ENCODE measurements at places on chromosomes 1 and 21. TPM values are rescaled to one million over a fixed set of nuclear protein-coding genes. Genes with fewer than 3 reads are reported as not detected.

CNTN2 gene
- polyA plus RNA-seq: not detected

TNFAIP8L2 gene
- polyA plus RNA-seq: 9.9 TPM

CFHR4 gene
- polyA plus RNA-seq: not detected

ZBTB48 gene
- 9.8 TPM for polyA plus RNA-seq

RPTN gene
- polyA plus RNA-seq: not detected

SLC35F3 gene
- not detected for polyA plus RNA-seq

CLCA2 gene
- not detected for polyA plus RNA-seq

PTGER3 gene
- not detected for polyA plus RNA-seq

CYP4X1 gene
- not detected for polyA plus RNA-seq

PROK1 gene
- not detected for polyA plus RNA-seq

- H3K4me1 ChIP-seq: no peaks in the 10 kb centered on the region
- no peaks in the 10 kb centered on the region for H3K27me3 ChIP-seq
- H3K27ac ChIP-seq: no peak overlapping the region
- H3K4me3 ChIP-seq: no peak overlapping the region
- no peaks in the 10 kb centered on the region for H3K36me3 ChIP-seq
Observed at GRCh38 chr1:95197616-95198252, 36.3 kb upstream of the RWDD3 start.

- H3K36me3 ChIP-seq: no peaks in the 10 kb centered on the region
- H3K27me3 ChIP-seq: no peaks in the 10 kb centered on the region
- H3K4me1 ChIP-seq: no peaks in the 10 kb centered on the region
- H3K4me3 ChIP-seq: no peak overlapping the region
- no peak for DNase-seq
- no peak overlapping the region for H3K27ac ChIP-seq
Observed at GRCh38 chr21:34222031-34222335, 141.8 kb upstream of the KCNE2 start.

GRCh38 chr1:113963281-113963906, 15.9 kb upstream of the OLFML3 start:
- no peak for DNase-seq
- peak overlapping the region; percentile 25 for H3K4me3 ChIP-seq
- no peaks in the 10 kb centered on the region for H3K27me3 ChIP-seq
- H3K27ac ChIP-seq: peak overlapping the region; percentile 87

DNA sequence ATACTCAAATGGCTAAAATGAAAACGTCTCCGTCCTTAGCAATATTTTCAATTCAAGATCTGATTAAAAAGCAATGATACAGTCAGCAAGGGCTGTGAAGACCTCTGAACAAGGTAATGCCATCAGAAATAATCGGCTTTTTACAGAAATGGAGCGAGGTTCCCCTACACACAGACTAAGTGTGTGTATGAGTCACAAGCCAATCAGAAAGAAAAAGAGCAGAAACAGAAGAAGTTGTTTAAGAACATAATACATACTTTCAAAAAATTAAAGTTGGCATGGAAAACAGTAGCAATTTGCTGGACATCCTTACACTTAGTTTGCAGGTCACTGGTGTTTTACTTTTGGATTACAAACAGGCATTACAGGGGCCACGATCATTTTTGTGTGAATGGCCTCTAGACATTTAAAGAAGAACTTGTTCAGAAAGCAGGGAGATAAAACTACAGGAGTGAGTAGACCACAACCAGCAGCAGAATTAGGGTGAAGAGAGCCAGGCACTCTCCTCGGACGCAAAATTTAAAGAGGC, 350.0 kb upstream of the RUNX1 start:
- H3K4me1 ChIP-seq: peaks cover 8% of the 10 kb centered on the region
- no peak overlapping the region for H3K4me3 ChIP-seq
- H3K27me3 ChIP-seq: no peaks in the 10 kb centered on the region
- H3K36me3 ChIP-seq: no peaks in the 10 kb centered on the region
- no peak for DNase-seq

- H3K4me1 ChIP-seq: peaks cover 79% of the 10 kb centered on the region
- no peaks in the 10 kb centered on the region for H3K27me3 ChIP-seq
- peaks cover 8% of the 10 kb centered on the region for H3K36me3 ChIP-seq
- H3K4me3 ChIP-seq: peak overlapping the region; percentile 90
Observed at GRCh38 chr1:111618961-111619634, 491 bp upstream of the RAP1A start.

DNA sequence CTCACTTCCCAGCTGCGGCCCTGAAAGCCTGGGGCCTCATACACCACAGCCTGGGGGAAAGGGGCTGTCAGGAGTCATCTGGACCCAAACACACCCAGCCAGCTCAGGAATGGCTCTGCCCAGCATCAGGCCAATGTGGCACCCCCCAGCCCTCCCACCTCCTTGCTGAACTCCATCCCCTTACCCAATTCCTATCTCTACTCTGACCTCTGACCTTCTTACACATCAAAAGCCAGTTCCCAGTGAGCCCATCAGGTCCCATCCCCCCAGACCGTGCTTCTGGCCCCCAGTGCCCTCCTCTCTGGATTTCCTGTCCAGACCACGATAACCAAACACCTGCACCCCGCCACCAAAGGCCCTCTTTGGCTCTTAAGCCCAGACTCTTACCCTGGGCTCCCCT, 16.3 kb downstream of the CRYBG2 start:
- H3K27ac ChIP-seq: no peak overlapping the region
- no peak for DNase-seq
- peaks cover 12% of the 10 kb centered on the region for H3K4me1 ChIP-seq
- H3K4me3 ChIP-seq: peak overlapping the region; percentile 30

- H3K4me3 ChIP-seq: no peak overlapping the region
- H3K4me1 ChIP-seq: no peaks in the 10 kb centered on the region
- no peak for DNase-seq
- H3K27ac ChIP-seq: no peak overlapping the region
- peaks cover 3% of the 10 kb centered on the region for H3K36me3 ChIP-seq
Observed at GRCh38 chr1:229792012-229792975, 166.2 kb downstream of the URB2 start.

GRCh38 chr1:23845163-23845562, 19.9 kb upstream of the HMGCL start:
- H3K27me3 ChIP-seq: no peaks in the 10 kb centered on the region
- H3K27ac ChIP-seq: peak overlapping the region; percentile 23
- DNase-seq: no peak
- peaks cover 26% of the 10 kb centered on the region for H3K36me3 ChIP-seq

DNA sequence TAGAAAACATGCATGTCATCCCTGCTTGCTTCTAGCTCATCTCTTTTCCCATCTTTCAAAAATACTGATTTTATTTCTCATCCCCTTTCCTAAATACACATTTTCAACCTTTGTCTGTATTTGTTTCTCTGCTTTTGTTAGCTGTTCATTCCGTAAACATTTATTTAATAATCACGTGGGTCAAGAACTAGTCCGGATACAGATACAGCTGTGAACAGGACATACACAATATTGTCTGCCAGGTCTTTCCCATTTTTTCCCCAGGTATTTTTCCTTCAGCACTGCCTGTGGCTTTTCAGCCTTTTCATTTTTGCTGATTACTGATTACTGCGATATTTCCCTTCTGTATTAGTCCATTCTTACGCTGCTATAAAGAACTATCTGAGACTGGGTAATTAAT, 5.7 kb downstream of the PER3 start:
- no peak overlapping the region for H3K27ac ChIP-seq
- H3K4me1 ChIP-seq: peaks cover 13% of the 10 kb centered on the region
- peaks cover 27% of the 10 kb centered on the region for H3K36me3 ChIP-seq
- no peak for DNase-seq
- H3K27me3 ChIP-seq: no peaks in the 10 kb centered on the region

- no peak for DNase-seq
- no peaks in the 10 kb centered on the region for H3K4me1 ChIP-seq
- H3K27me3 ChIP-seq: peaks cover 30% of the 10 kb centered on the region
Observed at GRCh38 chr1:34906756-34907155, 22.7 kb downstream of the DLGAP3 start.

DNA sequence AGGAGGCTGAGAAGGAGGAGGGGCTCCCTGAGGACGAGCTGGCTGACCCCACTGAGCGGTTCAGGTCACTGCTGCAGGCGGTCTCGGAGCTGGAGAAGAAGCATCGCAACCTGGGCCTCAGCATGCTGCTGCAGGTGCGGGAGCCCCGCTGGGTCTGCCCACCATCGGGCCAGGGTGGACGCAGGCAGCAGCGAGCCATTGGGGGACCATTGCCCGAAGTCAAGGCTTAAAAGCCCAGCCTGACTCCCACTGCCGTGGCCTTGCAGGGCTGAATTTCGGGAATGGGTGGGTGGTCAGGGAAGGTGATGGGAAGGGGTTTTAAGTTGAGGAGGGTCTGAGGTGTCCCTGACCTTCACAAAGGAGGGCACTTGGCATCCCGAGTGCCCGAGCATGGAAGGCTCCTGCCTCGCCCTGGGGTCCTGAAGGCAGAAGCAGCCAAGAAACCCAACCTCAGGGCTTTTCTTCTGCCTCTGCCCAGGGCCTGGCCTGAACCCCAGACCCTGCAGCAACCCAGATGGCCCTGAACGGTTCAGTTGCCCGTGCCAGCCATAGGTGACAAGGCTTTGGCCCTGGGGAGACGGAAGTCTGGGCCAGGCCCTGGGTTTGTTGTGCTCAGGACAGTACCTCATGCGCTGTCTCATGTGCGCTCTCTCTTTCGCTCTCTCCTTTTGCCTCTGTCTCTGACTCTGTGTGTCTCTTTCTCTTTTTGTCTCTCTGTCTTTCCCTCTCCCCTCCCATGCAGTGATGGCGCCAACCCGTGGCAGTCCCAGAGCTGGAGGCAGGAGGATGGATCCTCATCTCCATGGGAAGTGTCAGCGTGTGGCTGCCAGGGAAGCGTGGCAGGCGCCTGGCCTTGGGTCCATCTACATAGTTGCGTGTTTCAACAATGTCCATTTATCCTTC, 6.2 kb downstream of the RNF187 start:
- H3K4me3 ChIP-seq: no peak overlapping the region
- DNase-seq: no peak
- H3K27ac ChIP-seq: no peak overlapping the region
- no peaks in the 10 kb centered on the region for H3K27me3 ChIP-seq
- peaks cover 4% of the 10 kb centered on the region for H3K36me3 ChIP-seq

DNA sequence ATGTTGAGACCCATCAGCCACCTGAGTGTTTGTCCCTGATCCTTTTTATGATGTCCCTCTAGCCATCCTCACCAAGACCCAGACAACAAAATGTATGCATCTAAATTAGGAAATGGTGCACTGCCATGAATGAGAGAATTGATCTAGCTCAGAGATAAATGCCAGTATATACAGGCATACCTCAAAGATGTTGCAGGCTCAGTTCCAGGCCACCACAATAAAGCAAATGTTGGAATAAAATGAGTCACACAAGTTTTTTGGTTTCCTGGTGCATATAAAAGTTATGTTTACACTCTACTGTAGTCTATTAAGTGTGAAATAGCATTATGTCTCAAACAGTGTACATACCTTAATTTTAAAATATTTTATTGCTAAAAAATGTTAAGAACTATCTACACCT, 63.9 kb downstream of the CHIA start:
- H3K4me1 ChIP-seq: peaks cover 12% of the 10 kb centered on the region
- no peaks in the 10 kb centered on the region for H3K36me3 ChIP-seq
- no peak overlapping the region for H3K27ac ChIP-seq

DNA sequence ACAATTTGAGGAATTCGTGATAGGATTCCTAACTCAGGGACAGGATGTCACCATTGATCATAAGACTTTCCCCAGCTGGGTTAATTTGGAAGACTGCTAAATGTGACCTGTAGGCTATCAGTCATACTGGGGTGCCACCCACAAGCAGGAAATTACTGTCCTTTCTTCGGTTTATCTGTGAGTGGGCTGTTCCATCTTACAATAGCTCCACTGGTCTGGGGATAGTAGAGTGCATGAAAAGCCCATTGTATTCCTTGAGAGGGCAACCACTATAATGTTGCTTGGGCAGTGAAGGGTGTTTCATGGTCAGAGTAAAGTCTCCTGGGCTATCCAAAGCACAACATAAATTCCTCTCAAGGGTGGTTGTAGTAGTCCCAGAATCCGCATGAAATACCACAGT, 1523.0 kb upstream of the B3GALT2 start:
- DNase-seq: no peak
- no peaks in the 10 kb centered on the region for H3K4me1 ChIP-seq
- H3K36me3 ChIP-seq: no peaks in the 10 kb centered on the region
- H3K27ac ChIP-seq: no peak overlapping the region
- H3K27me3 ChIP-seq: no peaks in the 10 kb centered on the region
- H3K4me3 ChIP-seq: no peak overlapping the region

GRCh38 chr1:120133228-120133927, 42.9 kb downstream of the SEC22B start:
- no peak overlapping the region for H3K4me3 ChIP-seq
- H3K36me3 ChIP-seq: no peaks in the 10 kb centered on the region
- H3K27me3 ChIP-seq: no peaks in the 10 kb centered on the region

GRCh38 chr1:77057994-77058585, 161.1 kb downstream of the PIGK start:
- H3K36me3 ChIP-seq: no peaks in the 10 kb centered on the region
- no peak overlapping the region for H3K4me3 ChIP-seq
- H3K27ac ChIP-seq: no peak overlapping the region

DNA sequence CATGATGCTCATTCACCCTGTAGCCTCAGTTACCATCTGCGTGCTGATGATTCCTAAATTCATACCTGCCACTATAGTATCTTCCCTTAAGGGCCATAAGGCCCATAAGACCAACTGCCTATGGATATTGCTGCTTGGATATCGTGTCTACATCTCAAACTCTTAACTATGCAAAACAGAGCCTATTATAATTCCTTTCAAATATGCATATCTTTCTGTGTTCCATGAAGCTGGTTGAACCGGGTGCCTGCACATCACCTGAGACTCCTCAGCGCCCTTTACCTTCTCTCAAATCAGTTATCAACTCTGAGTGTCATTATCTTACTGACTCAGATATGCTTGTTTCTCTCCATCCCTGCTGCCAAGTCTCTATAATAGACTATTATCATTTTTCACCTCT, 311.2 kb downstream of the PAPPA2 start:
- H3K27me3 ChIP-seq: peaks cover 2% of the 10 kb centered on the region
- no peak overlapping the region for H3K27ac ChIP-seq
- no peak overlapping the region for H3K4me3 ChIP-seq
- H3K4me1 ChIP-seq: no peaks in the 10 kb centered on the region

DNA sequence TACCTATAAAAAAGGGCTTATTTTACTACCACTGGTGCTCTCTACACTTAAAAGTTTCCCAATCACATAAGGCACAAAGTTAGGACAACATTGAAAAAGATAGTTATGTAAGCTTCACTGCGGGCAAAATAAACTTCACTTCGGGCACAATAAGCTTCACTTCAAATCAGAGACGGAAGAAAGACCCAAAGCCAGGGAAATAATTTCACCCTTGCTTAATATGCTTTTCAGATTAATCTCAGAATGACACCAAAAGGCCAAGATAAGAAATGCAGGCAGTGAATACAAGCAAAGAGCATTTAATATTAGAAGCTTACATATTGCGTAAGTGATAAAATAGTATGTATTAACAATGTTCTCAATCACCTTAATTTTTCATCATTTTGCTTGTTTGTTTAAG, 444.2 kb downstream of the SETD4 start:
- H3K36me3 ChIP-seq: no peaks in the 10 kb centered on the region
- no peak overlapping the region for H3K4me3 ChIP-seq
- no peak overlapping the region for H3K27ac ChIP-seq
- H3K4me1 ChIP-seq: peaks cover 1% of the 10 kb centered on the region
- no peak for DNase-seq
